ENCODE measurements at places on chromosomes 5 and 9.

DNA sequence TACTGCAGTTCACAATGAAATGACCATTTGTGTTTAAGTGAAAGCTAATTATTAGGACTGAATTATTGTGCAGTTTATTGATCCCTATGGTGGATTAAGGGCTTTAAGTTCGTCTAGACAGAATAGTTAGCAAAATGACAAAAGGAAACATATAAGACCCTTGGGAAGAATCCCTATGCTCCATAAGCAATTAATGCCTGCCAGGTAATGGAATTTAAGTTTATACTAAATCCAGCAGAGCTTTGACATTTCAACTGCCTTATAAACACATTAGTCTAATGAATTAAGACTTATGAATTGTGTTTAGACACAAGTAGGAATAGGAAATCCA is 640.0 kb upstream of the ARRDC3 start:
- no peak for ATAC-seq

- ATAC-seq: no peak
Measured at GRCh38 chr9:111839987-111840386, 45.2 kb upstream of the SHOC1 start.

DNA sequence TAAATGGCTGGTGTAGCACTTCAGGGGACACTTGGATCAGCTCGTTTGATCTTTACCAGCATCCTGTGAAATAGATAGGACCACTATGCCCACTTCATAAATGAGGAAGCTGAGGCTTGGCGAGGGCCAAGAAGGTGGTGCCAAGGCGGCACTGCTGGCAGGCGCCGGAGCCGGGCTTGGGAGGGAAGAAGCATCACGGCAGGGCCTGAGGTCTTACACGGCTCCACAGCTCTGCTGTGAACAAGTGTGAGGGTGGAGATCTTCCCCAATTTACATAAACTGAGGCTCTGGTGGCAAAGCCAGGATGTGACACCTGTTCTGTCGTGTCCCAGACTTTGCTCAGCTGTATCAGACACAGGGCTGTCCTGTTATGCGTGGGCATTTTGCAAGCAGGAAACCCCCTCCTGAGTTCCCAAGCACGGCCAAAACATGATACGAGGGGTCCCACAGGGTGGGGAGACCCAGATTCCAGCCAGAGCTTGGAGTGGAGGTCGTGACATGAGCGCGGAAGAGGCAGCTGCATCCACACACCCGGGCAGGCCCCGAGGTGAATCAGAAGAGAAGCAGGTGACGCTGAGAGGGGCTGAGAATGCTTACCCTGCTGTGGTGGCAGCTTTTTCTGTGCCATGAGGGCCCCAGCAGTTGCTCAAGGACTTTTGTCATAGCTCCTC is 117.5 kb upstream of the BOD1 start:
- peak; percentile 41 for ATAC-seq

GRCh38 chr5:139138809-139139208 is 59.4 kb downstream of the SIL1 start:
- ATAC-seq: no peak

DNA sequence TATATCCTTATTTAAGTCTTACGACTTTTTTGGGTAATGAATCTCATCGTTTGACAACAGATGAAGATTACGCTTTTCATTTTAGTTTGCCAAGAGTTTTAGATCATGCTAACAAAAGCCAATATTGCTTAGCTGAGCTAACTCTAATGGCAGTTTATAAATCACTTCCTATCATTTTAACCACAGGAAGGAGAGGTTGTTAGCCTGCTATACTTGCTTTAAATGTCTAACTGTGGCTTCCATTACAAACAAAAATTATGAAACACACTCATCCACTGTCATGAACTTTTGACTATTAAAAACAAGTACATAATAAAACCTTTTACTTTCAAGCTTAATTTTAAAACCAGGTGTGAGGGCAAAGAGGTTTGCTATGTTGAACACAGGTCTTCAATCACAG is 53.7 kb upstream of the ANKH start:
- no peak for ATAC-seq

GRCh38 chr9:137428841-137429545 is 5.8 kb downstream of the NOXA1 start:
- no peak for ATAC-seq

GRCh38 chr9:85730916-85731630 is 10.7 kb downstream of the AGTPBP1 start:
- ATAC-seq: no peak

DNA sequence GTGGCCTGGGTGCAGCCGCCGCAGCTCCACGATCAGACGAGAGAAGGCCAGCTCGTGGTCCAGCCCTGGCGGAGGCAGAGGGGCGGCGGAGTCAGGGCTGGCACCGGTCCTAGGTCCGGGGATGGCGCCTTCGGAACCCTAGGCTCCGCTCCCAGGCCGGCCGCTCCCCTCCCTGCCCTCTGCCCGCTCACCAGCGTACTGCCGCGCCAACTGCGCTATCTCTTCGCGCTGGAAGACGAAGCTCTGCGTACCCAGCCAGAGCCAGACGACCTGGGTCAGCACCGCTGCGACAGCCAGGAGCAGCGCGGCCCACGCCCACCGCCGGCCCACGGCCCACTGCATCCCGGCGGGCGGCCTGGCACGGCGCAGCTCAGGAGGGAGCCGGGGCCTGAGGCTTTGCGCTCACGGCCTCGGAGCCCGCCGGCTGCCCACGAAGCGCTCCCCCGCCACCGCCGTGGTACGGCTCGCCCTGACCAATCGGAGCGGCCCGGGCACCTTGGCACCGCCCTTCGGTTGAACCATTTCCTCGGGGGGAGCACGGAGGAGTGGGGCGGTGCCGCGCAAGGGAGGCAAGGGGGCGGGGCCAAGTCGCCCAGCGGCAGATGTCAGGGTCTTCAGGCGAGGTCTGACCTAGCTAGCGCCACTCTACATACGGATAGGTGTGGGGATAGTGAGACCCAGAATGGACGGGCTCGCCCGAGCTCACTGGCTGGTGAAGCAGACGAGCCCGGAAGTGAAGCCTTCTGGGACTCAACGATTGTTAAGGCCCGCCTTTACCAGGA is at the start of gene SIGMAR1:
SIGMAR1 (minus strand) TSS at position 432 of the 782 bp plus-strand sequence; CDS start at position 342, 90 bp downstream.
- peak; percentile 92 for ATAC-seq

DNA sequence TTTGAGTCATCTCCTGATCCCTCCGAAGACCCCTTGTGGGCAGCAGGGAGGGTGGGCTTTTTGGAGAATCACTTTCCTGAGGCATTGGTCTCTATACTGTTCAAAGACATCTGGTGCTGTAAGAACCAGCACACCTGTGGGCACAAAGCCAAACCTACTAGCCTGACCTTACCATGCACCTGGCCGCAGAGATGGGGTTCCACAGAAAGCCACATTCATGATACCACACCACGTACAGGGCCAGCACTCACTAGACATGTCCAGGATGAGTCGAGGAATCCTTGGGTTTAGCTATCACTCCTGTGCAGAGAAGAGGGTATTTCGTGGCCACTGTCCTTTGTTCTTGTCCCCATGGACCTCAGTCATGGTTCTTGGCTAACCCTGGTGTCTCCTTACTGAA is 203.4 kb downstream of the CACNA1B start:
- no peak for ATAC-seq

- no peak for ATAC-seq
Measured at GRCh38 chr5:103428411-103428871, 134.1 kb downstream of the NUDT12 start.

GRCh38 chr5:14440582-14441431 is 140.8 kb upstream of the OTULINL start:
- ATAC-seq: no peak

- ATAC-seq: no peak
Measured at GRCh38 chr9:120933310-120934055, 6.9 kb upstream of the TRAF1 start.

DNA sequence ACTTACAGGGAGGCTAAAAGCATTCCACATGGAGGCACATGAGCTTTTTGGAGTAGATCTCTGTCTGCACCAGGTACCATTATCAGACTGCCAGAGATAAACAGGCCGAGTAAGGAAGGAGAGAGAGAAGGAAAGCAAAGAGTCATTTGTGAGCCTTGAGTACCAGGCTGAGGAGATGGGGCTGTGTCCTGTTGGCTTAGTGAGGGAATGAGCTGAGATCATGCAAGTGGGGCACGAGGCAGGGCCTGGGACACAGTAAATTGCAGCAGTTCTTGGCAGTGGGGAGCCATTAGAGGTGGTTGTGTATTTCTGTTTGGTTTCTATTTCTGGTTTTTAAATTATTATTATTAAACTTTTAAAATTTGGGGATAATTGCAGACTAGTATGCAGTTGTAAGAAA is 53.3 kb downstream of the TSTD2 start:
- no peak for ATAC-seq

DNA sequence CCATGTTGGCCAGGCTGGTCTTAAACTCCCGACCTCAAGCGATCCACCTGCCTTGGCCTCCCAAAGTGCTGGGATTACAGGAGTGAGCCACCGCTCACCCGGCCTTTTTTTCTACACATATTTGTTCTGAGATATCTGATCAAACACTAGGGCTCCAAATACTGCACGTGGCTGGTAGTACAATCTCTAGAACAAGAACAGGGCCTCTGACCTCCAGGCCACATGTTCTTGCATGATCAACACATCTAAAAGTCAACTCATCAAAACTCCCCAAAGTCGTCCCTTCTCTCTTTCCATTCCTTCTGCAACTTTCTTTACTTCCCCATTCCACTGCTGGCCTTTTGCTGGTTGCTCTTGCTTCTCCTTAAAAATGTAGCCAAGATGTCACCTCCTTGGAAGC is 113.3 kb upstream of the LHFPL2 start:
- no peak for ATAC-seq
